EH (cell line): ENCODE measurements at places on chromosomes 6 and 20.

GRCh38 chr6:34182751-34183531 is 37.1 kb upstream of the GRM4 start:
- no peak for DNase-seq

DNA sequence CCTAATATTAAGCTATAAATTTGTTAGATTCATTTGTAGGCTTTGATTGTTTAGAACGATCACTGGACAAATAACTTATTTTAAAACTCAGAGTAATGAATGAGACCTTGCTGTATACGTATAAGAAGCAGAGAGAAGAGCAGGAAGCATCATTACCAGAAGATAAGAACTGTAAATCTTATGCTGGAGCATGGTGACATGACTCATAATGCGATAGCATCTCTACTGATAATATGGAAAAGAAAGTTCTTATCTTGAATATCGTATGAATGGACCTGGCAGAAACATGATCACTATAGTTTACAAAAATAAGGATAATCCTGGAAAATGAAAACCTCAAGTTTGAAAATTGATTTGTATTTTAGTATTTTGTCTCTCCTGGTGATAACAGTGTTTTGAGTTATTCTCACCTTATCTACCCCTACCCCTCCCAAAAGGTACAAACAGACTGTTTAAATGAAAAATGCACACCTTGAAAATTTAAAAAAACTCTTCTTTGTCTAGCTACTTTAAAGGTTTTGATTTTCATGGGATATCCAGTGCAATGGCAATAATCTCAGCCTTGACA is 2.0 kb upstream of the ZSCAN26 start:
- DNase-seq = no peak

GRCh38 chr6:101537753-101538316 is 144.3 kb downstream of the GRIK2 start:
- DNase-seq = peak; percentile 47

- DNase-seq = peak; percentile 76
Observed at GRCh38 chr6:99330159-99330558, 19.3 kb downstream of the FAXC start.

DNA sequence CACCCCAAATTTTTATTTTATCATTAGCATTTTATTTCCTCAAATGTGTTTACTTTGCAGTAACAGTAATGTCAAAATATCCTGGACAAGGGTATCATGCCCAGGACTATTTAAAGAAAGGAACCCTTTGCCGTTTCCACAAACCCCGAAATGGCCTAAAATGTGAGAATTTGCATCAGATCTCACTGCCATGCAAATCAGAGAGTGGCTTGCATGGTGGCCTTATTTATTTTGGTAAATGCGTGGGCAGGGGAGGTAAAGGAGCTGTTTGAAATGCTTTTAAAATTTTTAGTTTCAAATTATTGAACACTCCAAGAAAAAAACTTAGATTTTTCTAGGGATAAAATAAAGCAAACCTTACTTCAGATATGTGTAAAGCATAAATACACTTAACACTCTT is 43.8 kb downstream of the ADAT2 start:
- DNase-seq = no peak

- DNase-seq = no peak
Observed at GRCh38 chr20:3707508-3707899, 4.9 kb downstream of the SIGLEC1 start.

GRCh38 chr20:60052322-60052721 is 94.1 kb downstream of the CDH26 start:
- DNase-seq = no peak

- DNase-seq = no peak
Observed at GRCh38 chr6:134240665-134241431, 77.1 kb downstream of the SGK1 start.
